Motor neuron (in vitro differentiated cells): ENCODE measurements at places on chromosomes 7 and 10.

- peak; percentile 87 for ATAC-seq
These were observed 194.1 kb downstream of the EMX2 start for GRCh38 chr10:117736655-117737054.

GRCh38 chr7:12436126-12436525, 32.5 kb upstream of the VWDE start:
- ATAC-seq: no peak

GRCh38 chr10:80168162-80168511, 35.6 kb downstream of the PLAC9 start:
- ATAC-seq: no peak

- no peak for ATAC-seq
These were observed 57.1 kb upstream of the DYNC1I1 start for GRCh38 chr7:95715274-95715673.

DNA sequence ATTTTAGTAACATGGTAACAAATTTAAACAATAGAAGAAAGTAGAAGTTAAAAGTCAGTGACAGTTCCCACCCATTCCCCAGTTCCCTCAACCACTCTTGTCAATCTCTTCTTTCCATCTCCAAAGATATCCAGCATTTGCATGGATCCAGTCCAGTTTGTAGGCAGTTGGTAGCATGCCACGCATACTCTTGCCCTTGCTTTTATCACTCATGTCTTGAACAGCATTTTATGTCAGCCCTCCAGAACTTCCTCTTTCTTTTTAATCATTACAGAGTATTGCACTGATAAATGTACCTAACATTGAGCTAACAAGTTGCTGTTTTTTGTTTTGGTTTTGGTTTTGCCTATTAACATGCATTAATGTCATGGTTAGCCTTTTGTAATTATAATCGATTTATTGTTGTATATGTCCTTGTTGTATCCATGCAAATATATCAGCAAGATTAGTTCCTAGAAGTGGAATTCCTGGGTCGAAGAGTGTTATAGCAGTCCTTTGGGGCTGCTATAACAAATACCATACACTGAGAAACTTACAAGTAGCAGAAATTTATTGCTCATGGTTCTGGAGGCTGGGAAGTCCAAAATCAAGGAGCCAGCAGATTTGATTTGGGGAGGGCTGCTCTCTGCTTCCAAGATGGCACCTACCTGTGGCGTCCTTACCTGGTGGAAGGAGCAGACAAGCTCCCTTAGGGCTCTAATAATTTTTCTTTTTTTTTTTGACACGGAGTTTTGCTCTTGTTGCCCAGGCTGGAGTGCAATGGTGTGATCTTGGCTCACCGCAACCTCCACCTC, 25.7 kb downstream of the CHST3 start:
- ATAC-seq: no peak
